HT-29 (cell line): ENCODE measurements at places on chromosomes 1 and 21.

GRCh38 chr1:84436876-84437655, 38.8 kb downstream of the DNASE2B start:
- no peak for DNase-seq

DNA sequence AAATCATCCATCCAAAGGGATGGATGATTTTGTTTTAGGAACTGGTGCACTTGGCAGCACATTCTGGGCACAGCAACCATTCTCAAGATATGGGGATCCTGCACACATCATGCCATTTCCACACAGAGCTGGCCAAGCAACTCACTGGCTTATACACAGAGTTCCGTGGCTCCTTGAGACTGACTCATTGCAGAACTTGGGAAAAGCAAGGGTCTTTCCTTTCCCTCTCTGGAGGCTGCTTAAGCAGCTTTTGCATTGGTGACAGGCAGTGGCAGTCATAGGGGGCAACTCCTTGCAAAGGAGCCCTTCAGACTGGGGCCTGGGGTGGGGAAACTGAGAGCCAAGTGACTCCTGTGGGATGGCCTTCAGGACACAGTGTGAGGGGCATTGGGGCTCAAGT, 1.9 kb upstream of the MAD2L2 start:
- no peak for DNase-seq

- DNase-seq: peak; percentile 82
These were observed at the start of gene ITLN2 for GRCh38 chr1:160954158-160955104. Gene ITLN2, minus strand, starts transcription at chr1:160954809. Its CDS starts 68 bp downstream, at chr1:160954741.

GRCh38 chr21:36422279-36423098, 37.3 kb downstream of the CHAF1B start:
- peak; percentile 55 for DNase-seq

GRCh38 chr1:5739561-5740078, 252.6 kb downstream of the NPHP4 start:
- no peak for DNase-seq

- no peak for DNase-seq
These were observed 28.5 kb downstream of the PGM1 start for GRCh38 chr1:63621698-63622097.

- no peak for DNase-seq
These were observed 17.1 kb downstream of the TP73 start for GRCh38 chr1:3669421-3669821.

- DNase-seq: no peak
These were observed 478 bp upstream of the PRDM2 start for GRCh38 chr1:13699510-13699909.

GRCh38 chr1:152159144-152159543, at the start of gene RPTN:
Gene RPTN, minus strand, starts transcription at chr1:152159228. Its CDS starts 1,339 bp downstream, at chr1:152157889.
- no peak for DNase-seq

GRCh38 chr1:100791586-100791985, 72.0 kb downstream of the VCAM1 start:
- DNase-seq: no peak

DNA sequence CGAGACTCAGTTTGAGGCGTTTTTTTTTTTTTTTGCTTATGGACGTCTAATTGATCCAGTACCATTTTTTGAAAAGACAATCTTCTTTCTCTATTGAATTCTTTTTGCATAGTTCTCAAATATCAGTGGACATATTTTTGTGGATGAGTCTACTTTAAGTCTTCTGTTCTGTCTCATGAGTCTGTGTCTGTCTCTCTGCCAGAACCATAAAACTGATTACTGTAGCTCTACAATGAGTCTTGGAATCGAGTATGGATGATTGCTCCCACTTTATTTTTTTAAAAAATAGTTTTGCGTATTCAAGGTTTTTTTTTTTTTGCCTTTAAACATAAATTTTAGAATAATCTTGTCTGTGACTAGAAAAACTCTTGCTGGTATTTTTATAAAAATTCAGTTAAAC, 323.5 kb downstream of the ZNF326 start:
- DNase-seq: no peak

DNA sequence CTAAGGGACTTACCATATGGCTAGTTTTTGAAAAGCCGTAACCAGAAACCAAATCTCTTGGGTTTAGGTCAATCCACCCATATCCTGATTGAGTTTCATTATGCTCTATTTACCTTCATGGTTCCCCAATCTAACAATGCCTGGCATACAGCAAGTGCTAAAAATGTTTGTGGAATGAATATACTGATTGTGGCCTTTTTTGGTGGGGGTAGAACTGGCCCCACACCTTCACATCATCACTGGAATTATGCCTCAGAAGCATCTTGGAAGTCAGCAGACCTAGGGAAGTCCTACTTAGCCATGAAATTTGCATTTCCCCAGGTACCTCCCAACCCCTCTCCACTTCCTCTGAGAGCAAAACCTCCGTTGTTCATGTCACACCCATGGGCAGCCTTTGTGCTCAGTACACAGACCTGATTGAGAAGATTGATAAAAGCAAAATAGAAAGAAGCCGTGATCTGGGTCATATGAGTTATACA, 17.8 kb upstream of the SLAMF1 start:
- no peak for DNase-seq

- DNase-seq: no peak
These were observed 20.2 kb upstream of the LRRC47 start for GRCh38 chr1:3816331-3817137.

DNA sequence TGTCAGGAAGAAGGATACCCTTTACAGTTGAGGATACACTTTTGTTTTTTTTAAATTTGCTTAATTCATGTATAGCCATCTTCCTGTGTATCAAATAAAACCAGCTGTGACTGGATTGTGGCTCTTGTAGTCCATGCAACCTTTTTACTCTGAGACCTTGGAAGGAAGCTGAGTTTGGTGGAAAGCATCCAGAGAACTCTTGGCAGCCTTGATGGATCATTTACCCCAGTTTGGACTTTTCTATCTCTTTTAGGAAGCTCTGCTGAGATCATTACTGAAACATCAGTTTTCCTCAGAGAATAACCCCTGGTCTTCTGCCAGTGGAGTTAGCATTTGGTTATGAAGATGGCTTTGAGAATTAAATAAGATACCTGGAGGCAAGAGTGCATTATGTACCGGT, 21.2 kb upstream of the APOBEC4 start:
- DNase-seq: no peak

DNA sequence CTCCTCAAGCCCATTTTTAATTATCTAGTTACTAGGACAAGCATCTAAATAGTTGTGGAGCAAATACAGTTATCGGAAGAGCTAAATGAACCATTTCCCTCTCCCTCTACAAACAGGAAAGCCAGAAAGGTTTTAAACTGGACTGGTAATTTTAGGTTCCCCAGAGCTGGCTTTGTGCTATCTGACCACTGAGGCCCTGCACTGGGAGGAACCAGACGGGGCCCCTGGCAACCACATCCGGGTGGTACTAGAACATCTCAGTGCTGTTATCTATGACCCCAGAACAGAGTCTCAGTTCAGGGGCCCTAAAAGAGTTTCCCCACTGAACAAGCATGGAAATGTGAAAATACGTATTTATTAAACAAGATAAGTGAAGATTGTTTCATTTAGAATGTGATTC, 7.7 kb upstream of the RSPH1 start:
- no peak for DNase-seq

- DNase-seq: no peak
These were observed 501.0 kb downstream of the SETD4 start for GRCh38 chr21:35559128-35559828.

GRCh38 chr1:16614361-16615252, 1.2 kb upstream of the NBPF1 start:
- no peak for DNase-seq

DNA sequence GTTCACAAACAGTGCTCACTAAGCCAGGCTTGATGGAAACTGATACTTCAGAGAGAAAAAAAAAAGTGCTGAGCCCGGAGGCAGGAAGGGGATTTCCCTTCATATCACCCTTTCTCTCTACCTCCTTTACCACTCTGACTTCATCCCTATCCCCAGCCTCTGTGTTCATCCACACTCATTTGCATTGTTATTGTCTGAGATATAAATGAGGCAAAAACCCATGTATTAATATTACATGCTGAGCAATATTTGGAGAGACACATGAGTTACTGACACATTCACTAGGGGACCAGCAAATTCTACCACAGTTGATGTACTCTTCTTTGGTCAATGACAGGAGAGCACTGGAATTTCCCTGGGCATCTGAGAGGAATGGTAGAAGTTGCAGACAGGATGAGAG, 175.8 kb downstream of the TNFSF18 start:
- no peak for DNase-seq

GRCh38 chr21:43375006-43375836, 51.7 kb downstream of the SIK1 start:
- DNase-seq: no peak

GRCh38 chr21:24948186-24948585, 659.1 kb downstream of the MRPL39 start:
- no peak for DNase-seq

DNA sequence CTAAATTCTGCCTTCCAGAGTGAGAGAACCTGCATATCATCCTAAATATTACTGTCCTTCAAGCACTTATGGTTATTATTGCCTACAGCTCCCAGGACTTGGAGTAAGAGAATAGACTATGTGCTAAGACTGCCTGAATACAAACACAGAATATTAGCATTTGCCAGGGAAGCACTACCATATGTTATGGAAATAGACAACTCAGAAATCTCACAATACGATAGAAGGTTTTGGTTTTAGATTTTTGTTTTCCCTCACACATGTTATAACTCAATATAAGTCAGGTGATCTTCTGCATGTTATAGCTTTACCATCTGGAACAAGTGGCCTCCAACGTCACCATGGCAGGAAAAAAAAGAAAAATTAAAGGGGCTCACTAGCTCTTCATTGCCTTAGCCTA, 413.9 kb downstream of the LRRIQ3 start:
- DNase-seq: no peak

GRCh38 chr1:44366371-44366975, 11.4 kb upstream of the ERI3 start:
- no peak for DNase-seq

- DNase-seq: no peak
These were observed 58.8 kb downstream of the CASZ1 start for GRCh38 chr1:10737651-10738050.

GRCh38 chr1:198849093-198849492, 210.3 kb downstream of the PTPRC start:
- DNase-seq: no peak

- no peak for DNase-seq
These were observed 9.2 kb downstream of the C1orf198 start for GRCh38 chr1:230858918-230859729.

DNA sequence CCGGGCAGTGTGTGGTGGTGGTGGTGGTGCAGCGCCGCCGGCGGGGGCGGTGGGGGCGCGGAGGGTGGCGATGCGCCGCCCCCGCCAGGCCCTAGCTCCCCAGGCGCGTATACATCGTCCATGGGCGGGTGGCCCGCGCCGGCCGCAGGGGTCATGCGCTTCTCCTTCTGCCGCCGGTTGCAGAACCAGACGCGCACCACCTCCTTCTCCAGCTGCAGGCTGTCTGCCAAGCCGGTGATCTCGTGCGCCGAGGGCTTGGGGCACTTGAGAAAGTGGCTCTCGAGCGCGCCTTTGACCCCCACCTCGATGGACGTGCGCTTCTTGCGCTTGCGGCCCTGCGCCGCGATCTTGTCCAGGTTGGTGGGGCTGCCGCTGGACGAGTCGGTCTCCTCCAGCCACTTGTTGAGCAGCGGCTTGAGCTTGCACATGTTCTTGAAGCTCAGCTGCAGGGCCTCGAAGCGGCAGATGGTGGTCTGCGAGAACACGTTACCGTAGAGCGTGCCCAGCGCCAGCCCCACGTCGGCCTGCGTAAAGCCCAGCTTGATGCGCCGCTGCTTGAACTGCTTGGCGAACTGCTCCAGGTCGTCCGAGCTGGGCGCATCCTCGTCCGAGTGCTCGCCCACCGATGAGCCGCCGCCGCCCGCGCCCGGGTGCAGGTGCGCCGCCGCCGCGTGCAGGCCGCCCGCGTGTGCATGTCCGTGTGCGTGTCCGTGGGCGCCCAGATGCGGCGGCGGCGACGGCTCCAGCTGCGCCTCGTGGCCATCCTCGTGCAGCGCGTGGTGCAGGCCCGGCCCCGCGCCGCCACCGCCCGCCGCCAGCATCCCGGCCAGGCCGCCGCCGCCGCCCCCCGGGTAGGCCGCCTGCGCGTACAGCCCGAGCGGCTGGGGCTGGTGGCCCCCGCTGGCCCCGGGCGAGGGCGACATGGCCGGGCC, 926 bp downstream of the POU3F1 start:
- no peak for DNase-seq

- peak; percentile 42 for DNase-seq
These were observed 10.9 kb downstream of the S100PBP start for GRCh38 chr1:32828341-32828740.

DNA sequence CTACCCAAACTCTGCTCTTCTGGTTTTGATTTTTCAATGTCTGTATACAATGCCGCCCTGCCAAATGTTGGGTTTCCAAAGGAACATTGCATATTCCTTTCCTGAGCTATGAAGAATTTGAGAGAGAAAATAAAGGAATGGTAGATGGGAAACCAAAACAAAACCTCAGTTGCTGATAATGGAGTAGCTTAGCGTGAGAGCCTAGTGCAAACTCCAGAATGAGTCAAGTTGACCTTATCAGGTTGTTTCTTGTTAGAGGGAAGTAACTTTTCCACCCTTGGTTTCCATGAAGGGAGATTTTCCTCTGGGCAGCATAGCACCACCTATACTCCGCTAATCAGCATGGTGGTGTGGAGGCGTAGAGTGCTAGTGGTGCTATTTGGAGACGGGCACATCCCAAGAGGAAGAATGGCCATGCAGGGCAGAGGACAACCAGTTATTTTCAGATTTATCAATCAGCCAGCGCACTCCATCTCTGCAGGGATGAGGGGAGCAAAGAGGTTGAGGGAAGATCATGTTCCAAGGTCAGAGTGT, 51.6 kb downstream of the BACH1 start:
- DNase-seq: no peak

DNA sequence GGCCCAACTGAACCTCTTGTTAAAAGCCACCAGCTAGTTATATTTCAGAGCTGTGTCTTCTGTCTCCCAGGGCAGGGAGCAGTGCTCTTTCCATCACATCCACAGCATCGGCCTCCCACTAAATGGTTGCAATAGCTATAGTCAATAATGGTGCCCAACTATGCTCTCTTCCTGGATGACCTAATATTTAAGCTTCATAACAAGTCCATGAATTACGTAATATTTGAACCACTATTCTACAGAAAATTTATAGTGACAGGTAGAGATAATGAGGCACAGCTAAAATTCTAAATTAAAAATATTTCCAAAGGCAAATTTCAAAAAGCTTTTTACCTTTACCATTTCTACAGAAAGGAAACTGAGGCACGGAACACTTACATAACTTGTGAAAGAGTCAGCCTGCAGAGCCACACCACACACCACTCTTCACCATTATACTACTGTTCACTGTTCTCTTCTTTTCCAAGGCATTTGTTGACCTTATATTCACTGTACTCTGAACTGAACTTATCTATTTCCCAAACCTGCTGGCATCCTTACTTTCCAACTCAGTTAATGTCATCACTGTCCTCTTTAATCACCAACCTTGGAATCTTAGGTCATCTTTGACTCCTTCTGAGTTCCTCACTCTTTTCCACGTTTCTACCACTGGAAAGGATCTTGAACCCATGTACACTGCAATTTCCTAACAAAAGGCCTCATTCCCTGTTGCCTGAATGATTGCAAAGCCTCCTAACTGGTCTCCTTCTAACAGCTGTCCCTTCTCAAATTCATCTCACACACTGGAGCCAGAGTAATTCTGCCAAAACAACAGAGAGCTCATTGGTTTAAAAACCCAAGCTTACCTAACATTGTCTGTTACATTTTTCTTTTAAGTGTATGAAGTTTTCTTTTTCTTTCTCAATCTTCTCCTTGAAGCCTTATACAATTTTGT, 85.5 kb downstream of the DDAH1 start:
- no peak for DNase-seq
